ENCODE measurements at places on chromosomes 13 and 19. TPM values are rescaled to one million over a fixed set of nuclear protein-coding genes. Genes with fewer than 3 reads are reported as not detected.

- no peak for DNase-seq
These were observed 25.6 kb downstream of the EPS15L1 start for GRCh38 chr19:16446108-16446723.

DNA sequence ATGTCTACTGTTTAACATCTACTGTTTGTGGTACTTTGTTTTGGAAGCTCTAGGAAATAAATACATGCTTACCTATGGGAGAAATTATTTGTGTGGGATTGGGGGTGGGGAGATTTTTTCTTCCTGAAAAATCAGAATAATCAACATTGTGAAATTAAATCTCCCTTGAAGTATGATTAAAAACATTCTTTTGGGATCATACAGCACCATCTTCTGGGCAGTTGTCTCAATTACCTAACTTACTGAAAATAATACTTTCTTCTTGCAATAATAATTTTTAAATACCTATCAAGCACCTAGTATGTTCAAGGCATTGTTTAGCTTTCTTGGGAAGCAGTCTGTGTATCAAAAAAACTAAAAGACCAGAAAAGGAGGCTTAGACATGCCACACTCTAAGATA lies 576.5 kb upstream of the ARGLU1 start:
- DNase-seq: no peak

DNA sequence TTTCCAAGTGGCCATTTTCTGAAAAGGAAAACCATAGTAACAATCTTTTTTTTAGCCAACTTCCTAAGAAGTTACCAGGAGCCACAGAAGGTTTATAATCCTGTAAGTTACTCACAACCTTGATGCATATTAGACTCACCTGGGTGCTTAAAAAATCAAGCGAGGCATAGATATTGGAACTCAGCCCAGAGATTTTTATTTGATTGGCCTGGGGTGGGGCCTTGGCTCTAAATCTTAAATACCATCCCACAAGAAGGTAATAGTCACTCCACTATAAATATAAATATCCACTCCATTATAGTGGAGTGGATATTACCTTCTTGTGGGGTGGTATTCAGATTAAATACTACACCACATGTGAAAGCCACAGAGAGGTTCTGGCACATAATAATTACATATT lies 429.6 kb downstream of the RFC3 start:
- DNase-seq: no peak

- DNase-seq: no peak
These were observed 497.1 kb upstream of the ARGLU1 start for GRCh38 chr13:107065036-107065435.

GRCh38 chr13:44870456-44870929 lies 118.8 kb downstream of the NUFIP1 start:
- peak; percentile 76 for DNase-seq

Gene LCP1
- total RNA-seq: 20.5 TPM
